ENCODE measurements at places on chromosomes 12 and 14.

DNA sequence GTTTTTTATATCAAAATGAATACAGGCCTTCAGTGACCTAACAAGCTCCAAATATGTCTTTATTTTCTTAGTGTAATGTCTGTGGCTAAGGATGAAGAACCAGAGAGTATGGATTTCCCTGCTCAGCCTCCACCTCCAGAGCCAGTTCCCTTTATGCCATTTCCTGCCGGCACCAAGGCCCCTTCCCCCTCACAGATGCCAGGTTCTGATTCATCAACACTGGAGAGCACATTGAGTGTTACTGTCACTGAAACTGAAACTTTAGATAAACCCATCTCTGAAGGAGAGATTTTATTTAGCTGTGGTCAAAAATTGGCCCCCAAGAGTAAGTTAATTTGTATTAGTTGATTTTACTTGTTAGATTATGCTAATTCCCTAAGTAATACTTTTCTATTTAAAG lies 61.0 kb downstream of the KIAA0586 start:
- DNase-seq = peak; percentile 24

- no peak for DNase-seq
These were observed 90.6 kb upstream of the PWP1 start for GRCh38 chr12:107594995-107595394.

DNA sequence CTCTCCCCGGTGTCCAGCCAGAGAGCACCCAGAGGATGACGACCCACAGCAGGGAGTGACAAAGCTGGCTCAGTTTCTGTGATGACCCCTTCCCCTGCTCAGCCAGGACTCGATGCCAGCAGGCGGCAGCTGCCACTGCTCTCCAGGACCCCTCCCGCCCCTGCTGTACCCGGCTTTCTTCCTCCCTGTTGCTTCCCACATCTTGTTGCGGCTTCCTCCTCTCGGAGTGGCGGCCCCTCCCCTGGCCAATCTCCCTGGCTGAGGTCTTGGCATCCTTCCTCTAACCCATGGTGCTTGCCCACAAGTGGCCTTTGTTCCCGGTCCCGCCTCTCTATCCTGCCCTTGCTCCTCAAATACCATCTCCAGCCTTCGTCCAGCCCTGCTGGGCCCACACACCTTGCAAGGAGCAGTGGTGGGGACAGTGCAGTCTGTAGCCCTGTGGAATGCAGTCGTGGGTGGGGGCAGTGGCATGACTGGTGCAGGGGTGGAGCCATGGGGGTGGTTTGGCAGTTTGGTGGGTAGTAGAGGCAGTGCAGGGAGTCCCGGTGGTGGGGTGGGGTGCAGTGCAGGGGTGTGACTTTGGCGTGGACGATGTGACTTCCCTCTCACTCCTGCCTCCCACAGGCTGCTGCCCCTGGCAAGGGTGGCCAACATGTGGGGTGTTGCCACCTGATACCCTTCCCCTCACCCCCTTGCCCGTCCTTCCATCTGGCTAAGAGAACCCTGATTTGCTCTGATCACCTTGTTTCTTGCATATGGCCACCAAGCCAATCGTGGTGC lies 16.3 kb upstream of the BEGAIN start:
- DNase-seq = no peak

DNA sequence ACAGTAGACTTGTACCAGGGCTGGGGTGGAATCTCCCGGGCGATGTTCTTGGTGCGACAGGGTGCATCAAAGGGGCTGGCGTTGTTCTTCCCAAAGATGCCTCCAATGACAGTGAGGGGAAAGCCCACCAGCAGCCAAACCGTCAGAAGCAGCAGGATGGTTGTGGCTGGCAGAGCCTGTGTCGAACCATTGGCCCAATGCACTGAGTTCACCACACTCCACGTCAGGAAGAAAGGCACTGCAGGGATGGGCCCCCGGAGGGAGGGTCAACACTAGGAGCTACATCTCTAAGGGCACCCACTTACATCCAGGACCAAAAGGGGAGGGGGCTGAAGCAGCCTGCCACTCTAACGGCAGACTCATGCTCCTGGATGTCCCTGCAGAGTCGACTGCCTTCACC lies 1.8 kb upstream of the IPO4 start:
- no peak for DNase-seq

GRCh38 chr14:90624227-90624626 lies 192.0 kb downstream of the TTC7B start:
- DNase-seq = no peak

DNA sequence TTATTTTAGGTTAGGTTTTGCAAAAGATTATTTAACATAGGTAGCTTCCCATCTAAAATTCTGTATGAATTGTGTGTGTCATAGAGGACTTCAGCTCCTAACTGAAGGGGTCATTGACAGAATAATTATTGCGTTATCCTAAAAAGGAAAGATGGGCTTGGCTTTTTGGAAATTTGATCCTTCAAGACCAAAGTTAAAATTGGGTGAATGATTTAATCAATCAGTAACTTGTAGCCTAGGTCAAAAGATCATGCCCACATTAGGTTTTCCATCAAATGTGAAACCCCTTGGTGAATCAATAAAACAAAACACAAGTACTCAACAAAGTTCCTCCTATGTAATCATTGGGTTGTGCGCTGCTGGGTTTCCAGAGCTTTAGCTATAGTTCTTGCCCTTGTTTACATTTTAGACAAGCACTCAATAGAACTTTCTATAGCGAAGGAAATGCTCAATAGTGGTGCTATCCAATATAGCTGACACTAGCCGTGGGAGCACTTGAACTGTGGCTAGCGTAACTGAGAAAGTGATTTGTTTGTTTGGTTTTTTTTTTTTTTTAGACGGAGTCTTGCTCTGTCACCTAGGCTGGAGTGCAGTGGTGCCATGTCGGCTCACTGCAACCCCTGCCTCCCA lies 37.6 kb upstream of the ARHGAP5 start:
- no peak for DNase-seq

DNA sequence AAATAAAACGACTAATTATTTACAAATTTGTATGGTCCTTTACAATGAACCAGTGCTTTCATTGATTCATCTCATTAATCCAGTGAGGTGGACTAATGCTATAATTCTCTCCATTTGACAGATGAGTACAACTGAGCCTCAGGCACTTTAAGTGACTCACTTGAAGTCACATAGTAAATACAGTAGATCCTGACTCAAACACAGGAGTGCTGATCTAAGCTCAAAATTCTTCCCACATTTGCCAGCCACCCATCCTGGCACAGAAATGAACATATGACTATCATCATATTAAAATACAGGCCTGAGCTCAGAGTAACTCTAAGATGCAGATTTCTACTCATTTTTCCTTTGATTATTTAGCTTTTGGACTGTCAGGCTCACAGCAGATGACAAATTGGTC lies 30.6 kb downstream of the SLC16A7 start:
- DNase-seq = no peak

GRCh38 chr12:78683031-78683430 lies 181.5 kb upstream of the SYT1 start:
- no peak for DNase-seq
